ENCODE measurements at places on chromosomes 11 and 22.

- DNase-seq = no peak
Observed at GRCh38 chr22:38941488-38941987, 15.9 kb upstream of the APOBEC3A start.

DNA sequence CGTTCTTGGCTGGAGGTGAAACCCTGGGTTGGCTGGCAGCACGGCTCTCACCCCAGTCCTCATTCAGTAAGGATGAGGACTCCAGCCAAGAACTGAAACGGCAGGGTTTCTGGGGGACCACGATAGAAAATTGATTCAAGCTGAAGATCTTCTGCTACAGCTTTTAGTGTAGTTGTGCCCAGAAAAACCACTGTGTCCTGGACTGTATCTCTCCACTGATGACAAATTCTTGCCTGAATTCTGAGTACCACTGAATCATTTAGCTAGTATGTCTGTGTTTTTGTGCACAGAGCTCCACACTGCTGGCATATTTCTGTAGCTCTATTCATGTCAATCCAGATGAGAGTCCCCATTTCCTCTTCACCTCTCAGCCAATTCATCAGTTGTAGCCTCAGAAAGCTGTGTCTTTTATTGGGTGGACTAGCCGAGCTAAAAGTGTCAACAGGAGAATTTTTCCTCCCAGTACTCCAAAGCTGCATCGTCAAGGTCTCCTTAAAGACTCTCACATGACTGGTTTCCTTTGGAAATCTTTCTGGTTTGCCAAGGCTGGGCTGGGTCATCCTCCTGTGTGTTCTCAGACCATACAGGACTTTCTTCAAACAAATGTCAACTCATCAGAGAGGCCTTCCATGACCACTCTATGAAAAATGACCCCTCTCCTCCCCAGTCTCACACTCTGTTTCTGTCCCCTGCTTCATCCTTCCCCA, 144.6 kb downstream of the LDLRAD3 start:
- no peak for DNase-seq

DNA sequence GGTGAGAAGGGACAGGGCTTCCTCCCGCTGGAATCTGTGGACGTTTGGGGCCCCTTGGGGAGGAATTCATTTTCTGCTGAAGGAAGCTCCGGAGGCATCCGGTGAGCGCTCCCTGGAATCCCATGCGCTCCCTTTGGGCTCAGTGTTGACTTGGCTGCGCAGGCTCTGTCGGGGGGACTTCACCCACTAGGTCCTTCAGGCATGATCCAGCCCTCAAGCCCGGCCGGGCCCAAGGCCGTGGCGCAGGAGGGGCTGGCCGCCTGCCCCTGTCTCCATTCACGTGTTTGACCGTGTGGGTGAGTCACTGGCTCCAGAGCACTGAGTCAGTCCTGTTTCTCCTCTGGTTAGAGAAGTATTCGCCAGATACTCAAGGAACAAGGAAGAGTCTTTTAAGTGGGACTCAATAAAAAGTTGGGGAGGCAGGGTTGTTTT, 1.4 kb downstream of the CTTN start:
- no peak for DNase-seq

- DNase-seq = no peak
Observed at GRCh38 chr11:99634581-99634980, 613.8 kb downstream of the CNTN5 start.

- DNase-seq = no peak
Observed at GRCh38 chr11:100876815-100877520, 189.9 kb downstream of the ARHGAP42 start.

DNA sequence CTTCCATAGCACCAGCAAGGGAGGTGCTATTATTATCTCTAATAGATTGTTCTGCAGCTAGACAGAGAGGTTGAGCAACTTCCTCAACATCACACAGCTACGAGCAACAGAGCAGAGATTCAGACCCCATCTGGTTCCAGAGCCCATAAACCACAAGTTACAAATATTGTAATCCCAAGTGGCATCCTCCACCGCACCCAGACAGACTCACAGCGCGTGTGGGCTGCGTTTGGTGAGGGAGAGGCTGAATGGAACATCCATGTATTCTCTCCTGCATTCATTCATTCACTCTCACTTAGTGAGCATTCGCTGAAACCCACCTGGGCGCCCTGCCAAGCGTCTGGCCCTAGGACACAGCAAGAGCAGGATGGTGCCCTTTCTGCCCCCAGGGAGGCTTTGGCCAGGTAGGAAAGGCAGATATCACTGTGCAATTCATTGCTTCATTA, 33.5 kb downstream of the LIF start:
- DNase-seq = no peak

- no peak for DNase-seq
Observed at GRCh38 chr22:42001121-42001520, 2.5 kb downstream of the WBP2NL start.

- DNase-seq = no peak
Observed at GRCh38 chr11:6620636-6621035, 1.4 kb upstream of the TPP1 start.

DNA sequence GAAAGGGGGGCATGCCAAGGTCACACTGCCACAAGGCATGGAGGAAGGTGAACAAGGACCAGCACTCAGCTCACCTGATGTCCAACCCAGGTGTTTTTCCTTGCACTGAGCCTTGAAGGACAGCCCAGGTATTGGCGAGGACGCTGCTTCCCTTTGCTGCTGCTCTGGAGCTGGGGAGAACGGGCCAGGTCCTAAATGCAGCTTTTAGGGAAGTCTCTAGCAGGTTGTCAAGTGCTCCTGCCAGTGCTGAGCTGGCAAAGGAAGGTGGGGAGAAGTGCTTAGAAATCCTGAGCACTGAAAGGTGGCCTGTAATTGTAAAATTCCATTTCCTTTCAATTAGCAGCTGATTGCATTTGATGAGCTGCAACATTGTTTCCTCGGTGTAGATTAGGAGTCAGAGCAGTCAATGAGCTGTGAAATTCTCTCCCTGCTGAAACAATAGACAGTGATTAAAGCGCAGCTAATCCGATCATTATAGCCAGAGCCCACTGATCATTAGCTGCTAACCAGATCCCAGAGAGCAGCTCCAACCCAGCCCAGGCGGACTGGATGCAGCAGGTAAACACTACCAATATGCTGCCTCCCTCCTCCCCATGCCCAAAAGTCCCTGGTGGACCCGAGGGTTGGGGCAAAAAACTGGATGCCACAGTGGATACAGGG, 507.6 kb downstream of the INSC start:
- DNase-seq = no peak
